ENCODE measurements at places on chromosomes 2 and 18. TPM values are rescaled to one million over a fixed set of nuclear protein-coding genes. Genes with fewer than 3 reads are reported as not detected.
A peak's percentile ranks its signal among the peaks of the same experiment; 100 is the strongest.

DNA sequence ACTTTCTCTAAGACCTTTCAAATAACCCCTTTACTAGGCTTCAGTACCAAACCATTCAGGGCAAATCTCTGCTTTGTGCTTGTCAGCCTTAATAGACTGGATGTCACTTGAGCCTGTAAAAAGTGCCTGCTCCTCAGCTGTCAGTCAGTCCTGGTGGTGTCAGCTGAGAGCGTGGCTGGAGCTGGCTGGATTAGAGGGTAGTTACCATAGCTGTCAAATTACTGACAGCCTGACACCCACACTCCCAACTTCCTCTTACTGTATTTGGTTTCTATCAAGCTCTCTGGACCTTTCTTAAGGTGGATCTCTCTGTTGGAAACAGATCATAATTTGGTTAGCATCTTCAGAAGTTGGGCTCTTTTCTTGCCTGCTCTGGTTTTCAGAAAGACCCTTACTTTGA is 371.4 kb upstream of the ATP5MC3 start:
- no peak for DNase-seq

- DNase-seq = no peak
Observed at GRCh38 chr2:36680012-36680411, 16.5 kb upstream of the VIT start.

DNA sequence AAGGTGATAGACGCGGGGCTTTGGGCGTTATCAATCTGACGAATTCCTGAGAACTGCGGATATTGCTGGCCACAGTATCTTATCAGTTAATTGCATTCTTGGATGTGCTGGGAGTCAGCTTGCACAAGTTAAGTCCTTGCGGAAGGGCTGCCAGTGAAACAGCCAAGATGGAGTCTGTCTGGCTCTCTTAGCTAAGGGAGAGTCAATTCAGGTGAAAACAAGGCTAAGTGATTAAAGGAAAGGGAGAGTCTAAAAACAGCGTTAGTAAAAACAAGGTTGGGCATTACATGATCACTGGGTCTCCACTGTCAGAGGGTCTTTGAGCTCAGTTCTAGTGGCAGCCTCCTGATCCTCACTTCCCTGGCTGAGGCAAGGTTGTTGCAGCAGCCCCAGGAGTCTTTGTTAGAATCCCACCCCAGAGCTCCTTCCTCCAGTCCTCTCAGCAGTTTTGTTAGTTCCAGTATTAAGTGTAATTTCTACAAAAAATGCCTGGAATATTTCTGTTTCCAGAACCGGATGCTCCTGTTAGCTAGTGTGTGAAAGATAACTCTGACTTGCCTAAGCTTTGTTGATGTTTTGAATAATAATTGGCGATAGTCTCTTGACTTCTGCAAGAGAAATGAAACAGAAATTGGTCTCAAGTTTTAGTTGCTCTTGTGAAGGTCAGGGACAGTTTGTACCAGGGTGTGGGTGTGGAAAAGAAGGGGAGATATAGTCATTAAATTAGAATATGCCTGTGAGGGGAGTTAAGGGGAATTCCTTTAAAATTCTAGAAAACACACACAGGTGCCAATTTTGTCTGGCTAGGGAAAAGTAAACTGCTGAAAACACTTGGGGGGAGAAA is 10.6 kb downstream of the CFLAR start:
- DNase-seq = no peak

DNA sequence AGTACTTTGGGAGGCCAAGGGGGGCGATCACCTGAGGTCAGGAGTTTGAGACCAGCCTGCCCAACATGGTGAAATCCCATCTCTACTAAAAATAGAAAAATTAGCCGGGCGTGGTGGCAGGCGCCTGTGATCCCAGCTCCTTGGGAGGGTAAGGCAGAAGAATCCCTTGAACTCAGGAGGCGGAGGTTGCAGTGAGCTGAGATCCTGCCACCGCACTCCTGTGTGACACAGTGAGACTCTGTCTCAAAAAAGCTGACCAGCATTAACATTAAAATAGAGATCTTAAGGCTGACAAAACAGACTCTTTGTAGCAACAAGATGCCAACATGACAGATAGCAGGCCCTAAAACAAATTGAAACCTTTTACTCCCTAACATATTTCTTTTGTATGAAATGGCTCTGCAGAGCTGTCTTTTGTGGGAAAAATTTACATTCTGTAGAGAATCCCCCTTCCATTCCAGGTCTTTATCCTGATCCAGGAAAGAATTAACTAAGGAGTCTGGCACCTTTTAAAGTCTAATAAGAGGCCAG is 213.9 kb downstream of the RAB3GAP1 start:
- DNase-seq = no peak

DNA sequence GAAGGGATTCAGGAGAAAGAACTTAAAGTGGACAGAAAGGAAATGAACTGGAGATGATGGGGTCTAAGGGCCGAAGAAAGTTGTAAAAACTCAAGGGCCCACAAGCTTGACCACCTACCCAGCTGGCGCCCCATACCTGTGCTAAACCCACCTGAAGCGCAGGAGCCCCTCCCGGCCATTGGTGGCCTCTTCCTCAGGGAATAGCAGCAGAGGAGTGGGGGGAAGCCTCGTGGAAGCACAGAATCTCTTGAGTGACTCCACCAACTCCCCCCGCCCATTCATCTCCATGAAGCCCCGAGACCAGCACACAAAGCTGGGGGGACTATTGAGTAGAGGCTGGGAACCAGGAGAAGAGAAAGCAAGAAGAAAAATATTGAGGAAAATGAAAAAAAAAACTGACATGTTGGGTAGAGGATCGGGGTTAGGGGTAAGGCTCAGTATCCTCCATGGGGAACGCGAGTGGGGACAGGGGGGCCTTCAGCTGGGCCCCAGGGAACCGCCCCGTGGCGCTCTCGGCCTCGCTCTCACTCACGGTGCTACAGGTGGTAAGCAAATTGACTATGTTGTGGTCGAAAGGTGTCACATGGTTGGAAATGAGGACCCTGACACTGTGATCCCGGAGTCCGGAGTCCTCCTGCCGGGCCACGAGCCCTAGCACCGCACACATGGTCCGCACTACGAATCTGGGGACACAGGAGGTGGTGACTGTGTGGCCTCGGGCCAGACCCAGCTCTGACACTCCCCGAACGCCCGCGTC is 728 bp downstream of the AUP1 start:
- no peak for DNase-seq

GRCh38 chr18:42654556-42654955 is 460.9 kb downstream of the RIT2 start:
- no peak for DNase-seq

- no peak for DNase-seq
Observed at GRCh38 chr18:9475643-9476591, 604 bp downstream of the RALBP1 start.

GRCh38 chr2:211390536-211391188 is 834.3 kb downstream of the CPS1 start:
- no peak for DNase-seq

GRCh38 chr18:61975526-61976326 is 82.9 kb upstream of the RNF152 start:
- no peak for DNase-seq

GRCh38 chr18:7940971-7941370 is 373.9 kb downstream of the PTPRM start:
- DNase-seq = no peak

- no peak for DNase-seq
Observed at GRCh38 chr2:129888896-129889295, 90.6 kb upstream of the RAB6C start.

DNA sequence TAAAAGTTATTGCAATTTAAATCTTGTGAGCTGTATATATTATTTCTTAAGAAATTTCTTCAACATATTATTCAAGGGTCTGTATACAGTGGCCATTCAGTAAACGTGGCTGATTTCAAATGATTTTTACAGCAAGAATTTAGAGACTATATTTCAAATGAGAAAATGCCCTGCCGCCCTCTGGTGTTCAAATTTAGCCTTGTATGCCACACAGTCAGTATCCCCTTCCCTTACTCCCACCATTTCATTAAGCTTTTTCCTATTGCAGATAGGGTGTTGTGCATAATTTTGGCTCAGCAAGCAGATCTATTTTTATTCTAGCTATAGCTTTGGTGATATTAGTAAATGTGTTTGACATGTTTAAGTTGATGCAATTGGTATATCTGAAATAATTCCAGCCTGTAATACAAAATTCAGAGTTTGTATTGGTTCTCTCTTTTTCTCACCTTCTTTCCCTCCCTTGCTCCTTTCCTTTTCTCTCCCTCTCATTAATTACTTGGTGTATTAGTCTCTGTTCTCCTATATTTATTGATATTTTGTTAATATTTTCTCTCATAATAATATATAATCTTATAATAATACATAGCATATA is 22.8 kb upstream of the SCN7A start:
- no peak for DNase-seq

DNA sequence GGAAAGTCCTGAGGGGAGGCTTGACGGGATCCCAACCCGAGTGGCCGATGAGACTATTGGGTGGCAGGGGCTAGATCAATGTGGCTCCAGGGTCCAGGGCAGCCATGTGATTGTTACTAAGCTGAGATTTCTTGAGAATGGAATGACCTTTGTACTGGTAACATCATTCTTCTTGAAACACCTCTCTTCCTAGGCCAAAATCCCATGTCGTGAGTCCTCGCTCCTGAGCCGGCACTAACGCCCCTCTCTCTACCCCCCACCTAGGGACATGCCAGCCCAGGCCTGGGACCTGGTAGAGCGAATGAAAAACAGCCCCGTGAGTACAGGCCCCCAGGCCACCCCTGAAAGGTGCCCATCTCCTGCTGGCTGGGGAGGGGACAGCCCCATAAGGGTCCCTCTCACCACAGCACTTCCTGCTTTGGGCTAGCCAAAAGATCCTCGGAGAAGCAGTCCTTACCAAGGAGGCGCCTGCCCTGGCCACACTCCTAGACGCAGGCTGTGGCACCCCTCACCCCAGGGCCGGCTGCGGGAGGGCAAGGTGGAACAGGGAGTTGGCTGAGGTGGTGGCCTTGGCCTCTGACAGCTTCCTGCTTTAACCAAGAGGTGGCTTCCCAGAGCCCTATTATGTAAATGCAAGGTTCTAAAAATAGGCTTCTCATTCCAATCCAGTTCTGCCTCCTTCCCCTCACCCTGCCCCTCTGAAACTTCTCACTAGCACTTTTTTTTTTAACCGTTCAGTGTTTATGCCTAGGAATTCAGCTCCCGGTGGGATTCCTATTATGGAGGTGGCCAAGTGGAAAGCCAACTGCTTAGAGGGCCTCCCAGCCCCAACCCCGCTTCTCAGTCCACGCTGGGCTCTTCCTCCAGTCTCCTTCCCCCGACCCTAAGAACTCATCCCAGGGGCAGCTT is 126.6 kb upstream of the PPP1CB start:
- peak; percentile 48 for DNase-seq

DNA sequence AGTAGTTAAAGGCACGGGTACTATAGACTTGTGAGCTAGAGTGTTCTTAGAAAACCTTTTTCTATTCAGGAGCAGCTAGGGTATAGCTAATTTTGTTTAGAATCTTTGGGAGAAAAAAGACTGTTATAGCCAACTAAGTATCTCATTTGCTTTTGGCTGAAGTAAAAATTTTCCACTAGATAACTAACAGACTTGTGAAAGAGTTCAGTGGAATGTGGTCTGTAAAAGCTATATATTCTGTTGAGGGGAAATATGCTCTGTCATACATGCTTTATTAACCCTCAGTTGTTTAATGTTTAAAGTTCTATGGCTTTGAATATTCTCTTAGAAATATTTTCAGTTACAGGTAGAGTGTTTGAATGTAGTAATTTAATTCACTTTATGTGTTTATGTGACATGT is 49.7 kb downstream of the RIF1 start:
- DNase-seq = no peak

GRCh38 chr2:240225660-240226475 is 85.4 kb upstream of the OTOS start:
- no peak for DNase-seq

DNA sequence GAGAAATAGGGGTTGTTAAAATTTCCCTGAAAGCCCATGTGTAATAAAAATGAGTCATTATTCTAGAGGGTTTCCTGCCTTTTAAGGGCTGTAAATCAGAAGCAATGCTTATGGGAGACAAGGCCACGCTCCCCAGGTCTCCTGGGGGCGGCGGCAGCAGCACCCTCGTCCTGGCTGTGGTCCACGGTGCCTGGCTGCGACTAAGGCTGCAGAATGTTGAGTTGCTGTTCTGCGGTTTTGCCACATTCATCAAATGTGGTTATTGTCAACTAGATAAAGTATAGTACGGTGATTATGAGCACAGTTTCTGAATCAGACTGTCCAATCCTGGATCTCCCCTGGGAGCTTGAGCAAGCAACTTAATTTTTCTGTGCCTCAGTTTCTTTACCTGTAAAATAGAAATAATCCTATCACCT is 11.9 kb upstream of the AGFG1 start:
- DNase-seq = no peak

GRCh38 chr18:28412521-28412920 is 235.6 kb upstream of the CDH2 start:
- DNase-seq = no peak

DNA sequence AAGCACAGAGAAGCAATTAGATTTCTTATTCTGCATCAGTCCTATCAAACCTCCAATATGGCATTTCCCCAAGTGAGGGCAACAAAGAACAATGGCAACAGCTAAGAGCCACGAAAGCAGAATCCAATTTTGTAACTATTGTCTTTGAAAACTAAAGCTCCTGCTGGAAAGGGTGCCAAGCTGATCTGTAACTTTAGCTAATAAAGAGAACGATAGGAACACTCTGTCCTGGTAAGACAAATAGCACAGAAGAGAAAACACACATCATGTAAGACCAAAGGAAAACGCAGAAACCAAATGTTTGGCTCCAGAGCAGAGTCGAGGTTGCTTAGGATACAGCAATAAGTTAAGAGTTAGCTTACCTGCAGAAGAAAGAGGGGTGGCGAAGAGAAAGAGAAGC is 160.5 kb downstream of the STK39 start:
- DNase-seq = no peak

DNA sequence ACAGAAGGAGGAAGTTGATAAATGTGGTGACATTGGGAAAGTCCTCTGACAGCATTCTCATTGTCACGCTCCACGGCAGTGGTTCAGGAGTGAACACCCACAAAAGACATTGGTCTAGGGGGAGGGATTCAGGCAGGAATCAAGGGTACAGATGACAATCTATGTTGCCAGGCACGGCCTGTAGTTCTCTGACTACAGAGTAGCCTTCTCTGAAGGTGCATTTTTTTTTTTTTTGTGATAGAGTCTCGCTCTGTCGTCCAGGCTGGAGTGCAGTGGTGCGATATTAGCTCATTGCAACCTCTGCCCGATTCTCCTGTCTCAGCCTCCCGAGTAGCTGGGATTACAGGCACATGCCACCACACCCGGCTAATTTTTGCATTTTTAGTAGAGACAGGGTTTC is 7.4 kb upstream of the MOB1A start:
- no peak for DNase-seq

DNA sequence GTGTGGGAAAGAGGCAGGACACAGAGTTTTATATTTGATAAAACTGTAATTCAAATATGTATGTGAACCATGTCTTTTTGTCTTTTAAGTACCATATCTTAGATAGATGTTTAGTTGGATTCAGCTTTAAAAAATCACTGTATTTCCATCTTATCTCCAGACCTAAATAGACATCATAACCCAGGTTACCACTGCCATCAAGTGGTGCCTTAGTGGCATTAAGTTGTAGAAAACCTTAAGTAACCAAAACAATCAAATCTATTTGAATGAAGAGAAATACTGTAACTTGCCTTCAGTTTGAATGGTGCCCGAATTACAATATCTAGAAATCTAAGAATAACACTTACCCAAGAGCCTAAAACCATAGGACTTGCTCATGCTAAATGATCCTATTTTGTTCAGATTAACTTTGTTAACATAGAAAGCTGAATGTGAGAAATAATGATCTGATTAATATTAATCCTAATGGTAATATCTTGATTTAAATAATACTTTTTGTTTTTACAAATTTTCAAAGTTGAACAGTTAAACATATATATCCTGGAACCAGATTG is 92.5 kb upstream of the MAP2 start:
- DNase-seq = no peak

The EGR4 gene
- total RNA-seq = not detected

The CAPN14 gene
- not detected for total RNA-seq

The FOSL2 gene
- 185 TPM for total RNA-seq

The RAPGEF4 gene
- 79.9 TPM for total RNA-seq
